ENCODE measurements at places on chromosomes 16 and 17.

DNA sequence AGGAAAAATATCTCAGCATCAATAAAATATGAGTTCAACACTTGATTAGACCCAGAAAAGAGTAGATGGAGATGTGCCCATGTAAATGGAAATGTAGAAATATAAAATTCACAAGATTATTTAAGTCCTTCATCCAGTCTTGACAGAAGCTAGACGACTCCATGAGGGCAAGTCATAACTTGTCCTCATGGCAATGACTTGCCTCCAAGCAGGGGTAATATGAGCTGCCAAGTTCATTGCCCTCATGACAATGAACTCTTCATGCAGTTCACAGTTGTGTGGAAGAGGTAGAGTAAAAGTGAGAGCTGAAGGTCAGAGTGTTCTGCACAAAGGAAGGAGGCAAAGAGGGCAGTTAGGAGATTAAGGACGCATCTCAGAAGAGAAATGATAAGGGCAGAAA, 22.3 kb downstream of the CDH11 start:
- DNase-seq: no peak

GRCh38 chr17:27542841-27543463, 86.7 kb downstream of the KSR1 start:
- no peak for DNase-seq

- no peak for DNase-seq
Measured at GRCh38 chr17:55037828-55038227, 69.3 kb downstream of the STXBP4 start.

DNA sequence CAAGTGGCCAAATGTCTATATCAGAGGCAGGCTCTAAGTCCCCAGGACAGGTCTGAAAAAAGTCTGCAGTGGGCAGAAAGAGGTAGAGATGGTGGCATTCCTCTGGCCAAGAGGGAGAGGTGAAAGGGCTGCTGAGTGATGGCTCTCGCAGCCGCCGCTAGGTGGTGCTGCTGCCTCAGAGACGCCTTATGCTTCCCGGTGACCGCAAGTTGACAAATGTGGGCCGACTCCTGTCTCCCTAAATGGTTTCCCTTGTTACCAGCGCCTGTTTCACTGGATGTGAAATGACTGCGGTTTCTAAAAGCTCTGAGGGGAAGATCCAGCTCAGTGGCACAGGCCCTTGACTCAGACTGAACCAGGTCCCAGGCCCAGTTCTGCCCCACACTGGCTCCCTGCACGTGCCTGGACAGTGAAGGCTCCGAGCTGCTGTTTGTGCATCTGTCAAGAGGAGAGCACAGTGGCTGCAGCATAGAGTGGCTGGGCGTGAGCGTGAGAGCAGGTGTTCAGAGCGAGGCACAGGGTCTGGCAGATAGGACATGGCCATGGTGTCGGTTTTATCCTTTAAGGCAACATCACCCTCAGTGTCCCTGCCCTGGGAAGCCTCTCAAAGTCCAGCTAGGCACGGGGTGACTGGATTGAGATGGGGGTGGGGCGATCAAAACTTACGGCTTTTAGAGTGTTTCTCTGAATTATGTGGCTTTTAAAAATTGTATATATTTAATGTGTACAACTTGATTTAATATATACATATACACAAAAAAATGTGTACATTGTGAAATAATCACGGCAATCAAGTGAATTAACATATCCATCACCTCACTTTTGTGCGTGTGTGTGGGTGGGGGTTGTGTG, 19.9 kb downstream of the CLEC16A start:
- DNase-seq: peak; percentile 79

DNA sequence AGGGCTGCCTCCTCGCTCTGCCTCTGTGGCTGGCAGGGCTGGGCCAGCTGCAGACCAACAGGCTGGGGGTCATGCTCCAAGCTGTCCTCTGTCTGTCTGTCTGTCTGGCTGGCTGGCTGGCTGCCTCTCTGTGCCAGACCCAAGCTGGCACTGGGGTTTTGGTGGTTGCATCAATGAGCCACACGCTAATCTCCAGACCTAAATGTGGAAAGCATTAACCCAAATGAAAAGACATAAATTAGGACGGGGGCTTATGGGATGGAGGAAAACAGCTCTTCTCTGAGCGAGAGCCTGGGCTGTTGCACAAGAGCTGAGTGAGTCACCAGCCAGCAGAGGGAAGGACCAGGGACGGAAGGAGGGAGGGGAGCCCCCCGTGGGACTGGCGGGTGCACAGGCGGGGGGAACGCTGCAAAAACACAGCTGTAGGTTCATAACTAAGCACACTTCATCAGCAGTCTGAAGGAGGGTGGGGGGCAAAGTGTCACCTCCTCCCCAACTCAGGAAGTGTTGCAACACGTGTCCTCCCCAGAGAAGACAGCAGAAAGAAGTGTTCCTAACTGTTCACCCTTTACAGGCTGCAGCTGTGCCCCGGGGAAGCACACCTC, 83.4 kb downstream of the GAS7 start:
- peak; percentile 75 for DNase-seq

GRCh38 chr17:13541032-13541480, 60.7 kb downstream of the HS3ST3A1 start:
- DNase-seq: no peak

GRCh38 chr17:73334771-73335513, 23.1 kb upstream of the CDC42EP4 start:
- peak; percentile 16 for DNase-seq
